ENCODE measurements at places on chromosomes 3 and 15. TPM values are rescaled to one million over a fixed set of nuclear protein-coding genes. Genes with fewer than 3 reads are reported as not detected.

GRCh38 chr15:101675796-101676582 lies 23.8 kb upstream of the TM2D3 start:
- DNase-seq: no peak

GRCh38 chr3:113771993-113772392 lies 25.2 kb downstream of the ATP6V1A start:
- no peak for DNase-seq

DNA sequence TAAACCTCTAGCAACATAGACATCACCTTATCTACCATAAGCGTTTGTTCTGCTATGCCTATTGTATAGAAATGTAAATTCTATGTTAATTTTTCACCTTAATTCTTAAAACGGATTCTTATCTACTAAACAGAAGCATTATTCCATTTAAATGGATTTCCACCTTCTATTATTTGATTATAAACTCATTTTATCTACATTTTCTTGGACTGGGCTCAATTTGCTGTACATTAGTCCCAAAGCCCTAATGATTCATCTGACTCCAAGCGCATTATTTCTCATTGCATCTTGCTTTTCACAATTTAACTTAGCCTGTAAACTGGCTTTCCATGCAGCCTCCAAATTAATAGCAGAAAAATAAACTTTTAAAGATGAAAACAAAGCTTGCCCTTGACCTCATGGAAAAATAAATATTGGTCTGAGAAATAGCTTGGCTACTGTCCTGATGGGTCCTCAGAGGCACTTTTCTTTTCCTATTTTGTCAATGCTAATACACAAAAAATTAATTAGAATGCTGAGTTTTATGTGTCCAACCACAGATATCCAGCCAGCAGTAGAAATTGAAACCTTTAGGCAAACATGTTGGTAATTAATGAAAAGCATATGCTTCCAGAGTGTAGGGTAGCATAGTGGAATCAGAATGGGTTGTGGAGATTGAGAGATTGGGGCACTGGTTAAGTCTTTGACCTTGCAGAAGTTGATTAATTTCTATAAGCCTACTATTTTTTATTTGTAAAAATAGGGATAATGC lies 81.4 kb upstream of the CFAP20DC start:
- DNase-seq: no peak

GRCh38 chr3:119559441-119559963 lies at the start of gene CD80:
Gene CD80 (minus strand): TSS chr3:119559614. CDS start chr3:119557728, 1,886 bp downstream.
- DNase-seq: peak; percentile 31

DNA sequence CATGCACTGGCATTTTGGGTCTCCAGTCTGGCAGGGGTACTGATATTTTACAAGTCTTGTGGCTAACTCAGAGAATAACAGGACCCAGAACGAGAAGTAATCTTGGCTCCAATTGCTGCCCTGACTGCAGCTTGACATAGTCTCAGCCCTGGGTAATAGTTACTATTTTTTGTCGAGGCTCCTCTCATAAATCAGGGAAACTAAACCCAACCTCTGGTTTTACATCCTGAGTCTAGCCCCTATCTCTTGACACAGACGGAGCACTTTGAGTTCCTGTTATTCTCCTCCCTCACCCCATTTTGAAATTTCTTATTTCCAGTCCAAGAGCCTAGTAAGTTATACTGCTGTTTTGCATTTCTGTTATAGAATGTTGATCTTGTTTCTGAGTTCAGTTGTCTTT lies 276.1 kb upstream of the GOLIM4 start:
- DNase-seq: no peak

DNA sequence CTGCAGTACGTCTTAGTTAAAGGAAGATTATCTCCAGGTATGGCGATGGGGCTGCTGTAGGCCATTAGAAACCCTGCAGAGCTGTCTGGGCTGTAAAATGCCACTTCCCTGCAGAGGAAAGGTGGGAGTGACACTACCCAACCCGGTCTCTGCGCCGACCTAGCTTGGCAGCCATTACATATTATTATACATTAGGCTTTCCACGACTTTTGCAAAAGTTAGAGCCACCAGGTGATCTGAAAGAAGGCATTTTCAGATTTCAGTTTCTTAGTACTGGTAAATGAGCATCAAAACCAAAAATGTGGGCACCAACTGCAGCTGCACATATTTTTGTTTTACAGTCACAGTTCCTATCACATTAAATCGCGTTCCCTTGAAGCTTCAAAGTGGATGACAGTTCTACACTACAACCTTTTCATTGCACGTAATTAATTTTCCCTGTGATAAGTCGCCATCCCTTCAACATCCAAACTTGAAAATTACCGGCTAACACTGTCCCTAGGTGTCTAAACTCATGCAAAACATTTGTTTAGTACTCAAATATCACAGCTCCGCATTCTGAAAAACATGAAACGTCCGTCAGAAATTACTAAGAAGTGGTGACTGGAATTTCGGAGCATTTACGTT lies 81.4 kb upstream of the CHD2 start:
- no peak for DNase-seq

- DNase-seq: no peak
These were observed 235.5 kb downstream of the UBE2E2 start for GRCh38 chr3:23438657-23439056.

The AHSG gene
- total RNA-seq: not detected

The SLC2A2 gene
- total RNA-seq: not detected

The ADAMTSL3 gene
- total RNA-seq: 12.4 TPM

The EPHA3 gene
- total RNA-seq: 2.9 TPM

The ESYT3 gene
- 0.82 TPM for total RNA-seq
